ENCODE measurements at places on chromosomes 12 and 14. TPM values are rescaled to one million over a fixed set of nuclear protein-coding genes. Genes with fewer than 3 reads are reported as not detected.
A peak's percentile ranks its signal among the peaks of the same experiment; 100 is the strongest.

Gene RPS26
- total RNA-seq: 721 TPM

DNA sequence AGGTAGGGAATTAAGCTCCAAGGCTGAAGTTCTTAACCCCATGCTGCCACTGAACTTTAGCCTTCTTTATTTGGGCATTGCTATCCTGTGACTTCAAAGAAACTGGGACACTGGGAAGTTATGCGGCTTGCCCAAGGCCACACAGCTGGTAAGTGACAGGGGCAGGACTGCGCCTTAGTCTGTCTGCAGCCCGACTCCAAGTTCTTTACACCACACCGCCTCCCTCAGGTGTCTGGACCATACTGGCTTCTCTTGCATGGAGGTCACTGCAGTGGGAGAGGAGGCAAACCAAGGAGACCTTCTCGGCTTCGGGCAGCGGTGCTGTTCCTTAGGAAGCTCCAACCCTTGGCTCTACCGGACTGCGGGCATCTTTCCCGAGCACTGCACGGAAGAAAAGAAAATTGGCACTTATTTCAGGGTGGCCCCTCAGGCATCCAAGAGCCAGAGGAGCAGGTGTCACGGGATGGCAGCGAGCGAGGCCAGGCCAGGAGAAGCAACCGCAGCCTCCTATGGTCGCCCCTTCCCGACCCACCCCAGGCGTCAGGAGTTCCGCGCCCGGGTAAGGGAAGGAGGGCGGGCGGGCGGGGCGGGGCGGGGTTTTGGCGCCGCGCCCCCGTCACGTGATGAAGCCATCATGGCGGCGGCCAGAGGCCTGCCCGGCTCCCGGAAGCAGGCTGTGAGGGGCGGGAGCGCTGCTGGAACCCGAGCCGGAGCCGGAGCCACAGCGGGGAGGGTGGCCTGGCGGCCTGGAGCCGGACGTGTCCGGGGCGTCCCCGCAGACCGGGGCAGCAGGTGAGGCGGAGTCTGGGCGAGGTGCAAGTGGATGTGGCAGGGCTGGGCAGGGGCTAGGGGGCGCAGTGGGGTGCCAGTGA lies 16.4 kb upstream of the ESPL1 start:
- H3K27me3 ChIP-seq: no peaks in the 10 kb centered on the region
- H3K4me1 ChIP-seq: no peaks in the 10 kb centered on the region
- peak; percentile 96 for DNase-seq
- no peaks in the 10 kb centered on the region for H3K36me3 ChIP-seq
- H3K4me3 ChIP-seq: peak overlapping the region; percentile 87

Gene LTBR
- total RNA-seq: 0.25 TPM

DNA sequence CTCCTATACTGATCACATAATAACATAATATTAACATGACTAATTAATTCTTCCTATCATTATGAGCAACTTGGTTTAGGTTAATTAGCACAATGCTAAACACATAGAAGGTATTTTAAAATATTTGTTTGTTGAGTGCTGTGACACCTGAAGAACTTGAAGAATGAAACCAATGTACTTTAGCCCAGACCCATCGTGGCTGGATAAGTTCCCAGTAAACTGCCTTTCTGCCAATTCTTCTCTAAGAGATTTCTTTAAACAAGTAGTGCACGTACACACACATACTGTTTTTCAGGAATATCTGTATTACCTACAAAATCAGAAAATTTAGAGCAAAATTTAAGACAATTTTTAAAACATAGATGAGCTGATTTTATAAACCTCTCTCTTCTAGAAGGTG lies 207.4 kb upstream of the SSTR1 start:
- H3K27ac ChIP-seq: no peak overlapping the region
- no peak for DNase-seq
- no peaks in the 10 kb centered on the region for H3K27me3 ChIP-seq
- no peaks in the 10 kb centered on the region for H3K36me3 ChIP-seq
- H3K4me3 ChIP-seq: no peak overlapping the region

DNA sequence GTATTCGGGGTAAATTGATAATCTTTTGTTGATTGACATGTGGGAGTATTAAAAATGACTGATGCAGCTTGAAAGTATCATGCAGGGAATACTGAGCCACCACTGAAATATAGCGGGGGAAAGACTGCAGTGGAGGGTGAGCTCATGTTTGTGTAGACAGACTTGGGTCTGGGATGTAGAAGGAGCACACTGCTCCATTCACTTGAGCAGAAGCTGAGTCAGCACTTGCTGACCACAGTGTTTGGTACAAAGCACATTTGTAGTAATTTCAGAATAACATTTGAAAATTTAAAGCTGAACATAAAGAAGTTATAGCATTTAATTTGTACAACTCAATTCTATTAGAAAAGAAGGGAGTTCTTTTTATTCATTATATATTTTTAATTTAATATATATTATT lies 304.3 kb upstream of the PRICKLE1 start:
- no peak overlapping the region for H3K27ac ChIP-seq
- no peak overlapping the region for H3K4me3 ChIP-seq
- H3K27me3 ChIP-seq: no peaks in the 10 kb centered on the region
- no peak for DNase-seq
- H3K4me1 ChIP-seq: no peaks in the 10 kb centered on the region

DNA sequence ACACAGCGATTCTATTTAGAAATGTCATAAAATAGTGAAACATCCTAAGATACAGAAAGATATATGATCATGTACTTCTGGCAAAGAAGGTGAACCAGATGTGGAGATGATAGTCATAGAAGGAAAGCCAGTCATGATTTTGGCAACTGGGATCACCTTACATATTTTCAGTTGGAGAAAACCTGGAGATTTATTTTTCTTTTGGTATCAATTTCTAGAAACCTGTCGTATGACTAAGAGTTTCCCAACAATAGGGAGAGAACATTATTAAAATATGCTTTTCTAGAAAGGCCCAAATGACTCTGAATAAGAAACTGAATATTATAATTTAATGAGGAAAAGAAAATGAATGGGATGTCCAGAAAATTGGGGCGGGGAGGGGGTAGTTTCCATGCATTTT lies 396.4 kb downstream of the ZFP36L1 start:
- no peaks in the 10 kb centered on the region for H3K36me3 ChIP-seq
- H3K27me3 ChIP-seq: no peaks in the 10 kb centered on the region
- peaks cover 81% of the 10 kb centered on the region for H3K4me1 ChIP-seq
- H3K4me3 ChIP-seq: no peak overlapping the region

GRCh38 chr14:57487771-57488170 lies 5.9 kb downstream of the CCDC198 start:
- H3K4me3 ChIP-seq: no peak overlapping the region
- H3K36me3 ChIP-seq: no peaks in the 10 kb centered on the region
- H3K27me3 ChIP-seq: no peaks in the 10 kb centered on the region
- H3K4me1 ChIP-seq: no peaks in the 10 kb centered on the region
- no peak for DNase-seq
- H3K27ac ChIP-seq: no peak overlapping the region

Gene GAS2L3
- total RNA-seq: 57.6 TPM

DNA sequence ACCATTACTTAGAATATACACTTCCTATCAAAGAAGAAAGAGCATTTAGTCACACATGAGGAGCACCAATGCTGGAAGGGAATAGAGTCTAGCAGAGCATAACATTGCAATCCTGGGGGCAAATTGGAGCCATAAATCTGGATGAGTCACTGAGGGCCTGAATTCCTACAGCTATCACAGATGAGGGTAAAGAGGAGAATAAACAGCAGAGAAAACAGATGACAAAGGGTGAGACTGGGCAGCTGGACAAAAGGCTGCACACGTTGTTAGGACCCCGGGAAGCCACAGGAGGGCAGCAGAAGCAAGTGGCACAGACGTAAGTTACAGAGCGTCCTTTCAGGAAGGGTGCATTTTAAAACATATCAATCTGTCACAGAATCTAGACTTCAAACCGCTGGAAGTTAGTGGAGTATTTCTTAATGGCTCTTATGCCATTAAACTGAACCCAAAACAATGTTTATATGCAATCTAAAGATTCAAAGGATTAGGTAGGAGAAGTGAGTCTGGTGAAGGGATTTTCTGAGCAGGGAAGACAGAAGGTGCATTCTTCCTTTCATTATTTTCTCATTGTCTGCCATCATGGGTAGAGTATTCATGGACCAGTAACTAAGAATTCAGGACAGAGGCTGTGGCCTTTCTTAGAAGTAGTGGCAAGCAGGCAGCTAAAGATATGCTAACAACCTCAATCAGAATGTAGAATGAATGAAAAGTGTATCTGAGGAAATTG lies 159.8 kb upstream of the DAAM1 start:
- H3K4me3 ChIP-seq: peak overlapping the region; percentile 12
- H3K27ac ChIP-seq: no peak overlapping the region
- H3K27me3 ChIP-seq: no peaks in the 10 kb centered on the region
- DNase-seq: peak; percentile 81
- no peaks in the 10 kb centered on the region for H3K36me3 ChIP-seq

DNA sequence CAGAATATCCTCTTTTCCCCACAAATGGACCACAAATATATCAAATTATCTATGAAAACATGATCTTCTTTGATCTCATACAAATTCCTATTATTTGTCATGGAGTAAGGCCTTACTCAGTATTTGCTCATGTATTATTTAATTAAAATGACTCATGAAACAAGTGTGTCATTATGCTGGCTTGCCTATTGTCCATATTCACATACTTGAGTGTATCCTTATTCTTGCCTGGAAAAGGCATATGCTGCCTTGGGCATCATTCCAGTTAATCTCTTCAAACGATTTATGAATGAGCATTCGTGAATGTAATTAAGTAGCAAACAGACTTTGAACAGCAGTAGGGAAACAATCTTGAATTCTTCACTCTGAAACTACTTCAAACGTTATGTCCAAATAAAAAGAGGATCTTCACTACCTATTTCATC lies 22.6 kb upstream of the SNRPF start:
- H3K4me1 ChIP-seq: no peaks in the 10 kb centered on the region
- DNase-seq: no peak
- H3K36me3 ChIP-seq: no peaks in the 10 kb centered on the region

Gene CD69
- total RNA-seq: not detected

All from neural progenitor cell (in vitro differentiated cells).